ENCODE measurements at places on chromosomes 6 and 20.

DNA sequence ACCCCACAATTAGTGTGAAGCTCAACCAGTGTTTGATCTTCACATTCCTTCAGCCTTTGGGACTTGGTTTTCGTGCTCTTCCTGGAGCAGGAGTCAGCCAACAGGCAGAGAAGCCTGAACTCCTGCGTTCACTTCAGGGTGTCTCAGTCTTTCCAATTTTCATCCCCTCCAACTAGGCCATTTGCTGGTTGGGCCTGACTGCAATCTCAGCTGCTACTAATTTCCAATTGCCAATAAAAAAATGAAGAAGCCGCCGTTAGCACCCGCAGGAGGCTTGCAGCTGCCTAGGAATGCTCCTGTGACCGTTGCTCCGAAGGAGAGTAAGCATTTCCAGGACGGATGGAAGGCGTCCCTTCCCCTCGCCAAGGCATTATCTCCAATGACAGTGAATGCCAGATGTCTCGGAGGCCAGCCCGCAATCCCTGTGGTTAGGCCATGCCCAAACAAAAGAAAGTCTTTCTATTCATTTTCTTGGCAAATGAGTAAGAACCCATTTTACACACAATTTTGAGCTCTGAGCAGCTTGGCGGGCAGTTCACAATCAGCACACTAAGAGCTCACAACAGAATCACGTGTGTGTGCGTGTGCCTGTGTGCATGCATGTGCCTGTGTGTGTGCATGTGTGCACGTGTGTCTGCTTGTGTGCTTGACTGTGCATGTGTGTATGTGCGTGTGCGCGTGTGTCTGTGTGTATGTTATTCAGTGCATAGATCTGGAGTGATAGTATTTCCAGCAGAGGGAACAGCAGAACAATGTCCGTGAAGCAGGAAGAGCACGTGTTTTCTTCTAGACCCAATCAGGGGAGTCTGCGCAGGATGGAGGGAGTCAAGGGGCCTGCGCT, 301.2 kb downstream of the SMOC2 start:
- no peak for DNase-seq

- DNase-seq: peak; percentile 22
Measured at GRCh38 chr20:32439132-32439829, 81.2 kb downstream of the ASXL1 start.

DNA sequence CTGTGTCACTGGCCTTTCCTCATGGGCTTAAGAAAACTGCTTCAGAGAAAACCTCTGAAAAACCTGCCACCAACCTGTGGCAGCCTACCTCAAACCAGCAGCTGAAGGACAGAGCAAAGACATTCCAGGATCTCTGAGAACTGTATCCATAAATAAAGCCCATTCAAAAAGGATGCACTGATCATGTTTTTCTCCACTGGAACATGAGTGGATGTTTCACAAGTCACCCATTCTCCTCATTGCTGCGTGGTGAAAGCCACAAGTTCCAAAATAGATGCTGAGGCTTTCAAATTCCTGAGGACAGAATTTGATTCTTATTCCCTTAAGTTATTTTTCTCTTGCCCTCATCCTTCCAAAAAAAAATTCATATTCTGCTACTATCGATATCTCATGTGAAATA, 280.6 kb downstream of the KHDC1L start:
- DNase-seq: no peak

GRCh38 chr20:33310327-33310899, 27.4 kb downstream of the BPIFB1 start:
- no peak for DNase-seq

DNA sequence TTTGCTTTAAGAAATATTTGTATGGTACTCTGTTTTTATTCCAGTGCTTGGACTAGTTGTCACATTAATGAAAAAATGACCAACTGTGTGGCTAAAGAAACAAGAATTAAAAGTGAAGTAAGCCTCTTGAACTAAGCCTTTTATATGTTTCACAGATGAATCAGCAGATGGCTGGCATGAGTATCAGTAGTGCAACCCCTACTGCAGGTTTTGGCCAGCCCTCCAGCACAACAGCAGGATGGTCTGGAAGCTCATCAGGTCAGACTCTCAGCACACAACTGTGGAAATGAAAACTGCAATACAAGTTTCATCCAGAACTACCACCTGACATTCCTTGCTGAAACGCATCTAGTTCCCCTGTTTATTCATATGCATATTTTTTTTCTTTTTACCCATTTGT, 96.8 kb downstream of the B3GAT2 start:
- no peak for DNase-seq

- DNase-seq: no peak
Measured at GRCh38 chr6:53107091-53107490, 41.5 kb downstream of the GCM1 start.

DNA sequence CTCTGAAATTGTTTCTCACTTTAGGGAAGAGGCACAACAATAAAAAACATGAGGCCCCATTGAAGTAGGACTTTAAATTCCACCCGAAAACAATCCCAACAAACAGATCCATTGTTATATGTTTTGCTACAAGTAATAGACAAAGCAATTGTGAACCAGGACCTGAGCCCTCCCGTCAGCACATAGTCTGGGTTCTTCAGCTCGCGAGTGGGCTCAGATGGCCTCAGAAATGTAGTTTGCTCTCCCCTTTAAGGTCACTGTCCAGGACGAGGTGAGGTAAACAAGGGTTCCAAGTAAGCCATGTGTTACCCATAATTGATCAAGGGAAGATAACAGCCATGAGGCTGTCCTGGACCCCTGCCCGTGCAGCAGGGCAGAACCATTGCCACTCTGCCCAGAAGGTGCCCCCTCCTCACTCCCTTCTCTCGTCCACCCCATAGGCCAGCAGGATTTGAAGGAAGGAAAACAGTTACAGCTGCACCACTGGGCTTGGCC, 160.1 kb upstream of the QKI start:
- no peak for DNase-seq

GRCh38 chr6:16684195-16684689, 77.0 kb downstream of the ATXN1 start:
- no peak for DNase-seq

- DNase-seq: no peak
Measured at GRCh38 chr20:41694796-41695195, 76.6 kb upstream of the CHD6 start.

GRCh38 chr6:153123801-153124200, 7.3 kb downstream of the RGS17 start:
- DNase-seq: no peak

- DNase-seq: no peak
Measured at GRCh38 chr6:8435845-8436168, 462 bp upstream of the SLC35B3 start.

GRCh38 chr6:56087421-56087820, 160.0 kb downstream of the COL21A1 start:
- no peak for DNase-seq

- no peak for DNase-seq
Measured at GRCh38 chr6:136073216-136073615, 176.9 kb downstream of the MTFR2 start.

GRCh38 chr6:167678102-167679101, 148.3 kb upstream of the AFDN start:
- DNase-seq: no peak

Measured in activated CD4-positive, alpha-beta T cell treated with anti-CD3 and anti-CD28 coated beads, Interleukin-2, Interleukin-4, amounts not matched to agents 100 ng/mL and 50 ng/mL, durations not matched to agents 16 hours and 8 hours (primary cell).